ENCODE measurements at places on chromosomes 13 and 19.

DNA sequence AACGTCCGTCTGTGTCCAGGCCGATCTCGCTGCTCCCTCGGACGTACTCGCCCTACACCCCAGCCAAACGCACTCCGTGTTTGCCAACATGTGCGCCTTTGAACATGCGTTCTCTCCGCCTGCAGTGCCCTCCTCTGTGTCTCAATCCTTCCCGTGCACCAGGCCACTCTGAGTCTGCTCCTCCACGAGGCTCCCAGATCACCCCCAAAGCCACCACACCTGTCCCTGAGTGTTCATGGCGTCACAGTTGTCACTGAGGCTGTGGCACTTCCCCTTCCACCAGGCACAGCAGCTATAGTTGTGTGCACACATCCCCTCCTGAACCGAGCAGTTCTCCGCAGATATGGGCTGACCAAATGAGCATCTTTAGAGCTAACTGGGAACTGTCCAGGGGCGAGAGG is 35.6 kb downstream of the RASA3 start:
- no peak for DNase-seq

DNA sequence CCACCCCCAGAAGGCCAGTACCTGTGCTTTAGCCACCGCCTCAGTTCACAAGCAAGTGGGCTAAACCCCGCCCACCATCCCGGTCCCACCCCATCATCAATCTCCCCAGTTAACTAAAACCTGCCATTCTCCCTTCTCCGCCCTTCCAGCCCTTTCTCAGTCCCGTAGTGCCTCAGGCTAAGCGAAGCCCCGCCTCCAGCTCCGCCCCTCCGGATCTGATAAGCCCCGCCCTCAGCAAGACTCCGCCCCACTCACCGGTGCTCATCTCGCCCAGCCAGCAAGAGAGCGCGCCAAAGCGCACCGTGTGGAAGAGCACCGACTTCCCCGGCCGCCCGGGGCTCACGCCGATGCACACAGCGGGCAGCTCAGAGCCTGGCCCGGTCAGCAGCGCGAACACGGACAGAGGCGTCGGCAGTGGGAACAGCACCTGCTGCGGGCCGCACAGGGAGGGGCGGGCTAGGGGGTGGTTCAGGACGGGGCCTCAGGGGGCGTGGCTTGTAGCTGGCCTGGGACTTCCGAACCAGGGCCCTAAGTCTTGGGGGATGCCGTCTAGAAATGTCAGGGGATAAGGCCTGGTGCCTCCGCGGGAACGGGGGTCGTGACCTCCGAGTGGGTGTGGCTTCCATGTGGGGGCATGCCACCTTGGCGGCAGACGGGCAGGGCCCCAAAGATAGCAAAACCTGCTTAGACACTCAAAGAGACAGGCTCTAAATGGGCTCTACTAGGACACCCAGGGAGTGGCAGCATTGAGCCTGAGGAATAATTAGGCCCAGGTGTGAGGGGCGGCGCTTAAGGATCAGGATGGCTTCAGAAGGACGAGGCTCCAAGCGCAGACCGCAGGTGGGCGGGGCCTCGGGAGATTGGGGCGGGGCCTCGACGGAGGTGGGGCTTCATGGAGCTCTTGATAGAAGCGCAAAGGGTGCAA is 21.4 kb downstream of the MAP4K1 start:
- peak; percentile 44 for DNase-seq

DNA sequence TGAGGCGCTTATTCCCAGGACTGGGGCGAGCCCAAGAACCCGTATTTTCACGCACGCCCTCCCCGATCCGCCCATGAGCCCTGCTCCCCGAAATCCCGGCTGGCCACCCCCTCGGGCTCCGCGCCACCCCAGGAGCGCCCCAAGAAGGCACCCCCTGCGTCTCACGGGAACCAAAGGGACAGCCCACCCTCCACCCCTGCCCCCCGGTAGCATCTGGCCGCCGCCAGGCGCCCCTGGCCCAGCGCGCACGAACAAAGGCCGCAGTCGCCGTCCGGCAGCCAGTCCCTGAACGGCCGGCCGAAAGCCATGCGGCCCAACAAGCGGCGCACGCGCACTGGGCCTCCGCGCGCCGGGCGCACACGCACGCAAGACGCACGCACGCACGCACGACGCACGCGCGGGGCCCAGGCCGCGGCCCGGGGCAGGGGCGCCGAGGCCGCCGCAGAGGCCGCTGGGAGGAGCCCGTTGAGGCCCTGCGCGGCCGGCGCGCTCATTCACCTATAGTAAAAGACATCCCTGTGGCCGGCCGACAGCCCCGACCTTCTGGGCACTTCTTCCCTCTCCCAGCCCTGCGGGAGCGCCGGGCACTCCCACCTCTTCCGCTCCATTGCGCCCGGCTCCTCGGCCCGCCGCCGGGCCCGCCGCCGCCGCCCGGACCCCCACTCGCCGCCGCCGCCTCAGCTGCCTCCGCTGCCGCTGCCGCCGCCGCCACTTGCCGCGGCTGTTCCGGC is 476 bp downstream of the MBD3 start:
- peak; percentile 84 for DNase-seq

DNA sequence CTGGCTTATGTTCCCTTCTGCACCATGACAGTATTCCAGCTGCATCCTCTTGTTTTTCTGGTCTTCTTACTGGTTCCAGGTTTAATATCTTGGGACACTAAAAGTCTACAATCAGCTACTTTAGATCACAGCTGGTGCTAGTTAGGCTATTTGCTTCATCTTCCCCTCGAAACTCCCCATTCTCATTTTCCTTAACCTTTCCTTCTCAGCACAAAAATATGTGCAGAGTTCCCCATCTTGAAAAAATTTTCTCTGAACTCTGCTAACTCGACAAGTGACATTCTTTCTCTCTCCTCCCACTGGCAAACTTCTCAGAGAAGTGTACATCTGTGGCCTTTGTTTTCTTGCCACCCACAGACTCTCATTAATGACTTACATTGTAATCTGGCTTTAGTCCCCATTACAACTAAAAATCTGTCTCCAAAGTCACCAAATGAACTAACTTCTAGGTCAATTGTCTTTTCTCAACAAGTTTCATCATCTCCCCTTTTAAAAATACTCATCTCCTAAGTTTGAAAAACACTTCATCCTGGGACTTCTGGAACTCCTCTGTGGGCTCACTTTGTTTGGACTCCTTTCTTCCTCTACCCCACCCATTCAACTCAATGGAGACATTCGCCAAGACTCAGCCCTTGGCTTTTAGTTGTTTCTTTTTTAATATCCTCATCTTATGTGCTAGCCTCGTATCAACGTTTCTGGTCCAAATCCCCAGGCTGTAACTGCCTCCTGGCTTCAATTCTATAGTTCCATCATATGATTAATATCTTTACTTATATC is 7.1 kb upstream of the KL start:
- DNase-seq, result no peak

DNA sequence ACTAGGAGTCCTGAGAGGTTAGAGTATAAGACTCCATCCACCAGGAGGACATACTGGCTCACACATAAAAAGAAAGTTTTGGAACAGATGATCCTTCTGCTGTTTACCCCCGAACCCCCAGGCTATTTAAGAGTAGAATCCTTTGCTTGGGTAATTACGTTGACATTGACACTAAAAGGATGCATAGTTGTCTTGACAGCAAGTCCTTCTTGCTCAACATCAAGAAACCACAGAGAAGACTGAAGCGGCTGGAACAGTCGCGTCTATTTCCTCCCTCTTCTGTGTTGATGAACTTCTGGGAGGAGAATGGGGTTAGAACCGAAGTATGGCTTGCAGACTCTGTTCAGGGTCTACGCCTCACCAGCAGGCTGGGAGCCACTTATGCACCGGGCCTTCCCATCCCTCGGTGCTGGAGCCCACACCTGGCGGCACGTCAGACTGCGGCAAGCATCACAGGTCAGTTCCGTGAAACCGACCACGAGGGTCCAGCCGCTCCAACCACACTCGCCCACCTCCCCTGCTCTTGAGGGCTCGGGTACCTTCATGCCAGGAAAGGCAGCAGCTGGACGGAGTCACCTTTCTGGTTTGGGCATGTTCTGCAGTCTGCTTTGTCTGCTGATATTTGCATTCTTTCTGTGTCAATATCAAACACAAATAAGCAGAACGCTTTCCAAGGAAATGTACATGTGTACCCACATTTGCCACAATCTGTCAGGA is 42.4 kb upstream of the RANBP3 start:
- no peak for DNase-seq

DNA sequence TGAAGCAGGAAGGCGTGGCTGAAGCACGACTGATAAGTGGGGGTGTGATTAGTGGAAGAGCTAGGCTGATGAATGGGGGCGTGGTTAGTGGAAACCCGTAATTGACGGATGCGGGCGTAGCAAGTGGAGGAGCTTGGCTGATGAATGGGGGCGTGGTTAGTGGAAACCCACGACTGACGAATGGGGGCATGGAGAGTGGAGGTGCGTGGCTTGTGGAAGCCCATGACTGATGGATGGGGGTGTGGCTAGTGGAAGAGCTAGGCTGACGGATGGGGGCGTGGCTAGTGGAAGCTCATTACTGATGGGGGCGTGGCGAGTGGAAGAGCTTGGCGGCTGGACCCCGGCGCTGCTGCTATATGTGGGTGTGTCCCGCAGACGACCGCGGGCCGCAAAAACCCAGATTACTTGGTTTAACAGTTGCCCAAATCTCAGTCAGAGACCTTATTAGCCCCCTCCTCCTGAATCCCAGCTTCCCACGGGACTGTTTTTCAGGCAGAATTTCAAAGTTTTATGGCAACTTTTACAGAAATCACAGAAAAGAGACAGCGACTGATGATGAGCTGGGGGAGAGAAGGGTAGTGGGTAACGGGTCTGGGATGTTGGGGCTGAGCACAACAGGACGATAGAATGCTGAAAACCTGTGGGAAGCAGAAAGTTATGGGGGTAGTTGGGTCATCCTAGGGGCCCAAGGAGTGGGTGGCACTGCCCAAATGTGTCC is 9.0 kb upstream of the MEIS3 start:
- DNase-seq, result peak; percentile 79

- no peak for DNase-seq
These were observed 2.8 kb upstream of the WBP4 start for GRCh38 chr13:41058295-41059070.

DNA sequence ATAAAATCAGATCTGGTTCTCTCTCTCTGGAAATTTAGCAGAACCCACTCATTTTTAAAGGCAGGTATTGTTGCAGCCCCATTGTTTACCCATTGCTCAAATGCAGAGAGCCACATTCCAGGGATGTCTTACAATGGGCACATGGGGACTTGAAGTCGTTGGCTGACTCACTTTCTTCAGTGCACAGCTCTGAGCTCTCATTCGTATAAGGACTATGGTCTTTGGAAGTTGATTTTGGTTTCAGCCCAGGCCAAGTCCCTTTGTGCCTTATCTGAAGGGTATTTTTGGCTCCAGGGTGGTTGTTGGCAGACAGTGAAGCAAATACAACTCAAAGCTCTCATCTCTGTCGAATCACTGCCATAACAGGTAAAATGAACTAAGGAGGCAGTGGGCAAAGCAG is 47.3 kb upstream of the CLDN10 start:
- DNase-seq, result no peak

- no peak for DNase-seq
These were observed 12.4 kb downstream of the ATP12A start for GRCh38 chr13:24692561-24692960.

DNA sequence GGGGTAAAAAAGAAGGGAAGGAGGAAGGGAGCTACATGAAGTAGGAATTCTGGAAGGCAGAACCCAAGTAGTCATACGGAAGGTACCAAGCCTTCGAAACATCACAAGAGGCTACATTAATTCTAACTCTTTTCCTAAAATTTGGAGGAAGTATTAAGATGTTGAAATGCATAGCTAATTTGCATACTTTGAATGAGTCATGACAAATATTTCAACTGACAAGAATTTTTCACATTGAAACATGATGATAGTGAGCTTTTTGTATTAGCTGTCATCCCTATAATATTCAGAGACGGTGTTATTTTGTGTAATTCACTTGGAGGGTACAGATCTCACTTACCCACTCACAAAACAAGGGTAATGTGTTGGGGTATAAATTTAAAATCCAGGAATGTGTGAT is 9.1 kb upstream of the ACOD1 start:
- DNase-seq, result no peak

GRCh38 chr13:85420136-85420535 is 379.1 kb downstream of the SLITRK6 start:
- DNase-seq, result no peak

- DNase-seq, result no peak
These were observed 40.6 kb downstream of the PHF11 start for GRCh38 chr13:49536144-49536873.

- no peak for DNase-seq
These were observed 56.6 kb downstream of the CELF5 start for GRCh38 chr19:3281026-3281425.

DNA sequence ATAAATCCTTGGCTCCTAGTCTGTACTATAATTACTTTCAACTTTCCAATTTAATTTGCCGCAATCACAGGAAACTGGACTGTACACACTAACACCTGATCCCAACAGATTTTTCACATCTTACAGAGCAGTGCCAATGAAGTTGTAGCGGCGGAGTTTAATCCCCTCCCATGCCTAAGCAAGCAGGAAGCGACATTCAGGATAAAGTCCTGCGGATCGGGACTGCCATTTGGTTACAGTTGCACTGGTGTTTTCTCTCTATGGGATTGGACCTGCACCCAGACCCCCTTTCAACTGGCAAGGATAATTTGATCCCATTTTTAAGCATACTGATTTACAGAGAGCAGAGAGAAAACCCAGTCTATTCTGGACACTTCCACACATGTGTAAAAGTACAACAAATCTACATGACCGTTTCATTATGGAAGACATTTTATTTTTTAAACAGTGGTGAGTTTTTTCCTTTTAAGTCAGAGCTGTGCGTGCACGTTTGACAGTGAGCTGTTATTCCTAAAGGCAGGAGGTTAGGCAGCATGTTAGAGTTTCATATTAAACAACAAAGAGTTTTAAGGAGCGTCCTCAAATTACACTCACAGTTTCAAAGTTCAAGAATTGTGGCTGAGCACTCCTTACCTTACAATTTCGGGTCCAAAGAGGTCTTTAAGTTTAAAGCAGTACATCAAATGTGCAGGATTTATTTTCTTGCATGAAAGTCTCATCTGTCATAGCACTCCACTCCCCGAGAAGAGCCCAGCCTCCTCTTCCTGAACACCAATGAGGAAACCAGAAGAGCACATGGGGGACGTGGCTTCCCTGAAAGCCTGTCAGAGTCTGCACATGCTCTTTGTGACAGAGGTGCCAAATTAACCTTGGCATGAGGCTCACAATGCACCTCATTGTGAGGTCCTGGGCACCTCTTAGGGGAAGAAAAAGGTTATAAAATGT is 141.6 kb upstream of the RFC3 start:
- DNase-seq, result no peak

- DNase-seq, result no peak
These were observed 126.4 kb upstream of the FRY start for GRCh38 chr13:31904941-31905824.

GRCh38 chr19:52716522-52716921 is 18.3 kb downstream of the ZNF611 start:
- no peak for DNase-seq

All from stimulated activated CD4-positive, alpha-beta T cell treated with anti-CD3 and anti-CD28 coated beads, Interleukin-4, amount 100 ng/mL, for 1 hour (primary cell).